ENCODE measurements at places on chromosomes 7 and 10. TPM values are rescaled to one million over a fixed set of nuclear protein-coding genes. Genes with fewer than 3 reads are reported as not detected.

DNA sequence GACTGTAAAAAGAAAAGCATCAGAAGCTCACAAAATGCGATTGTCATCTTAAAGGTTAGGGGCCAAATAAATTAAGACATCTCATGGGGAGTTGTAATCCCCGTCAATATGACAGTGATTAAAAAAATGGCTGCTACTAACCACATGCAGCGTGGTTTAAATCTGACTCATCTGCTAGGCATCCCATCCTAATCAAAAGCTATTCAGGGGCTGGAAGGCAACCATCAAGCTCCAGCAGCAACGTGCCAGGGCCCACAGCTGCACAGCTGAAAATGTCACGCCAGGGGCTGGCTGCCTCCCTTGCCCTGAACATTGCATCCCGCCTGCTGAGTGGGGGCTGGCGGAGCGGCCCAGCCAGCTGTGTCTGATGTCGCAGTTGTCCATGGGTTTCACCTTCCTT, 66.3 kb upstream of the FRMD4A start:
- DNase-seq: peak; percentile 97

- DNase-seq: no peak
These were observed 40.0 kb downstream of the FIGNL1 start for GRCh38 chr7:50409856-50410745.

DNA sequence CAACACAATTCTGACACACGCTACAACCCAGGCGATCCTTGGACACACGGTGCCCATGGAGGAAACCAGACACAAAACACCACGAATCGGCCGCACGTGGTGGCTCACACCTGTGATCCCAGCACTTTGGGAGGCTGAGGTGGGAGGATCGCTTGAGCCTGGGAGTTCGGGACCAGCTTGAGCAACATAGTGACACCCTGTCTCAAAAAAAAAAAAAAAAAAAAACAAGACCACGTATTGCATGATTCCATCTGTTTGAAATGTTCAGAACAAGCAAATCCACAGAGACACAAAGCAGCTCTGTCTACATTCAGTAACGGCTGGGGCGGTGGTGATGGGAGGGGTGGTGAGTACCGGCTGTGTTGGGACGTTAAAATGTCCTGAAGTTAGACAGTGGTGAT, 25.2 kb downstream of the ADAP1 start:
- DNase-seq: no peak

Gene TMEM270
- not detected for total RNA-seq

GRCh38 chr10:34757933-34758332, 57.2 kb downstream of the PARD3 start:
- no peak for DNase-seq
